D341Med (cell line): ENCODE measurements at places on chromosomes 7 and 10.

GRCh38 chr10:29699621-29700020, 64.8 kb upstream of the SVIL start:
- no peak for DNase-seq

DNA sequence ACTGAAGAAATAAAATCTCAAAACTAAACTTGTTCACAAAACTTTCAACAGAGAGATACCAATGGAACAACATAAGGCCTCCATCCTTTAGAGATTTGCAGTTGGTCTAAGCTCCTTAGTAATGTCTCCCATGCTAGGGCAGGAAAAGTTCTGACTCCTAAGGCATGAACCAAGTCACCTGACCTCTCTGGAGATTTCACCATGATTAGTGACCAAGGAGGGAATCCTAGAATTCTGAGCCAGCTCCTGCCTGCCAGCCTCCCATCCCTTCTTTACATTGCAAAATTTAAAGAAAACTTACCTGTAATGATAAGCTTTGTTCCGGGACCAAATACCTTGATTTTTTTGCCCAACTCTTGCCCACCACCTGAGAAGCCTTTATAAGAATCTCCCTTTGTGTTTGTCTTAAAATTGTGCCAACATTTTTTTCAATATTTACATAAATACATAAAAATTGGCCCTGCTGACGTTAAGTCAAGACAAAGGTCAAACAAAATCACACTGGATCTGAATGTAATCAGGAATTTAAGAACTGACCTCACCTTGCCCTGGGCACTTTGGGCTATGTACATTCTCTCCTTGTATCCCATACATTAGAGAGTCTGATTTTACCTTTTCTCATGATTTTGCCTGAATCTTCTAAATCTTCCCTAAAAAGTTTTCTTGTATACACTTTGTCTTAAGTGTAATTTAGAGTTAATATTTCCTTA, at the start of gene TARP:
Gene TARP (minus strand): TSS at position 351 of the 710 bp plus-strand sequence.
- no peak for DNase-seq

DNA sequence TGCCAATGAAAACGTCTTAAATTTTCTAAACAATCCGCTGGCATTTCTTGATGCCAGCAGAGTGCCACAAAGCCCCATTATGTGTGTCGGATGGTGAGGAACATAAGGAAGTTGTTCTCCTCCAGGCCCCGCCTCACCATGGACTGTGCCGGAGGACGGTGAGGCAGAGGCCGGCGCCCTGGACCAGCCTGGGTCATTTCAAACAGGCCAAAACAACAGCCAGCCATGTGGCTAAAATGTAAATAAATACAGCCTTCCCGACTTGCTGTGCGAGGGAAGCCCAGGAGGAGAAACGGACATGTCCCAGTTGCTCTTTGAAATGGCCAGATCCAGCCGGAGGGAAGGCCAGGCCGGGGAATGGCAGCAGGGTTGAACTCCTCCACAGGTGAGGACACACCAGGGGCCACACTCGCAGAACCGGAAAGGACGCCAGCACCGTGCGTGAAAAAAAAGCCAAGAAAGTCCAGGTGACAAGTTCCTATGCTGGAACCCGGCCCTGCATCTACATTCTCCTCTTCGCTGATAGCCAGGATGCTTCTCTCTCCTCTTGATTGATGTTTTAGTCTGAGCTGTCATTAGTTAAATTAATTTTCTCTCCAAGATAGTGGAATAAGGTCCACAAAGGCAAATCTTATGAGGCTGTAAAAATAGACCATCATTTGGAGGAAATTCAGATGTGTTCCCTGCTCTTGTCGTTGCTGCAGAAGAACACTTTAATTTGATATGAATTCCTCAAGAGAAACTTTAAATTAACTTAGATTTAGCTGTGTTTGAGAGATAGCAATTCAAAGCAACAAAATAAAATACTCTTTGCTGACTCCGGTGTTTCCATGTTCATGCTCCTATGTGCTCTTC, 64.6 kb downstream of the EBF3 start:
- DNase-seq: no peak

DNA sequence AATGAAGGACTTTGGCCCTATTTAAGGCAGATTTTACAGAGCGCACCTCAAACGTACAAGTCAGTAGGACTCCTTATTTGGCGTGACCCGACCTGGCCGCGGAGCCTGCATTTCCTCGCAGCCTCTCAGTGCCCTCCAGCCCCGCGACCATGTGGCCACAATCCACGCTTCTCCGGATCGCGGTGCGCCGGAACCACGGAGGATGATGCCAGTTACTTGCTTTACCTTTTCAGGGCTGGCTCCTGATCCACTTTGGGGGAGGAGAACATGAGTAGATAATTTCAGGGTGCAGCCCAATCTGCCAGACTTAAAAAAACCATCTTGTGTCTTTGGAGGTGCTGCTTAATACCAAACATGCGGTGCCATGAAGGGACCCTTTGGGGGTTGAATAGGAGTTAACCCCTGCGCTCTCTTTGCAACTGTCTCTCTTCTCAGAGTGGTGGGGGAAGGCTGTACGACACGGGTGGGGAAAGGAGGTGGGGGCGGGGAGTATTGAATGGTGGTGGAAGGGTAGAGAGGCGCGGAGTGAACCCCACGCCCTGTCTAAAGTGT, 1.5 kb downstream of the FRAT1 start:
- DNase-seq: no peak

- DNase-seq: peak; percentile 56
These were observed 16.0 kb downstream of the MYOZ1 start for GRCh38 chr10:73625004-73625883.

DNA sequence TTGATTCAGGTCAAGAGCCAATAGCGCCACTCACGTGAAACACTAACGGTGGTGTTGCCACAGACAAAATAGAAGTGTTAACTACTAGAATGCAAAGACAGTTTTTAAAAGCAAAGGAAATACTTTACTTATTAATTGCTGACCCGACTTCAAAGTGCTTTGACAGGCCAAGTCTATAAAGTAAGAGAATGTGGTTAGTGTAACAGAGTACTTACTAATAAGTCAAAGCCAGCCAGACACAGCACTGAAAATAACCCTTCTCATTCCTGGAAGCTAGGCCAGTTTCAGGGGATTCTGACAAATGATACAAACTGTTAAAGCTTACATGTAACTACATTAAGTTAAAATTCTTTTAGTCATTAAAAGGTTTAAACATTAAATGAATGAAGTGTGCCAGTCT, 50.3 kb downstream of the ENO4 start:
- DNase-seq: no peak

GRCh38 chr10:112695539-112695938, 248.5 kb downstream of the VTI1A start:
- DNase-seq: no peak

- DNase-seq: no peak
These were observed 280.4 kb downstream of the CELF2 start for GRCh38 chr10:11298116-11298515.

DNA sequence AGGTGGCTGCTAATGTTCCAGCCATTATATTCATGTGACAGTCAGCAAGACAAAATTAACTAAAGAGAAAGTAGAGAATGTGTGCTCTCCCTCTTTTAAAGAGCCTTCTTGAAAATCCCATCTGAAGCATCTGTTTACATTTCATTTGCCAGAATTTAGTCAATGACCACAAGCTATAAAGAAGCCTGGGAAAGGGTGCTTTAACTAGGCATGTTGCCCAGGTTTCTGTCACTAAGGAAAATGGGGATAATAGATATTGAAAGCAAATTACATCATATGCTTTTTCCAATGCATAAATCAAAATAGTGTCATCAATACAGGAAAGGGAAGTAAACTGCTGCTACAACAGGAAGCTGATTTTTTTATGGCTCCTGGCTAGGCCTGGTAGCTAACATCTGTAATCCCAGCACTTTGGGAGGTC, 67.7 kb downstream of the ELAPOR2 start:
- no peak for DNase-seq

DNA sequence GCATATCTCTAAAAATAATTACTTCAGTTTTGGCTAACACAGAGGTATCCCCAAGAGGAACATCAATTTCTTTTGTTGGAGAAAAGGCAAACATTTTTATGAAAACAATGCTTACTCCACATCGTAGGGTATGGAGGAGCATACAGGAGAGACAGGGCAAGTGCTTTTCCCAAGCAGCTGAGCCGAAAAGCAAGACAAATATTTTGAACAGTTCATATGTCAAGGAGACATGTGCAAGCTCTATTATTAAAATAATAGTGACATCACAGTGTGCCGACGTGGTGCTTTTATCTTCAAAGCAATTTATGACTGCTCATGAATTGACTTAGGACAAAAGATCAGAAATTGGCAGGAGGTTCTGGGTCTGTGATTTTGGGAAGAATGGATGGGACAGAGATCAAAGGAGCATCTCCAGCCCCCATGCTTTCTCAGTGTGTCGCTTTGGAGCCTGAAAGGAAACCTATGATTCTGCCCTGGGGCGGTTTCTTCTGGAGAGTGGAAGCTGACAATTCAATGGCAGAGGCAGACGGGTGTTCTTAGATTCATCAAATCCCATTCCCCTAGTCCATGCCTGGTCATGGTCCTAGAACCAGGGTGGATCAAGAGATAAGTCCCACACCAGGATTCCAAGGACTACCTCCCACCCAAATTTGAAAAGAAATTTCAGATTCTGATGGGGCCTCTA, 97.1 kb downstream of the JCAD start:
- DNase-seq: no peak

DNA sequence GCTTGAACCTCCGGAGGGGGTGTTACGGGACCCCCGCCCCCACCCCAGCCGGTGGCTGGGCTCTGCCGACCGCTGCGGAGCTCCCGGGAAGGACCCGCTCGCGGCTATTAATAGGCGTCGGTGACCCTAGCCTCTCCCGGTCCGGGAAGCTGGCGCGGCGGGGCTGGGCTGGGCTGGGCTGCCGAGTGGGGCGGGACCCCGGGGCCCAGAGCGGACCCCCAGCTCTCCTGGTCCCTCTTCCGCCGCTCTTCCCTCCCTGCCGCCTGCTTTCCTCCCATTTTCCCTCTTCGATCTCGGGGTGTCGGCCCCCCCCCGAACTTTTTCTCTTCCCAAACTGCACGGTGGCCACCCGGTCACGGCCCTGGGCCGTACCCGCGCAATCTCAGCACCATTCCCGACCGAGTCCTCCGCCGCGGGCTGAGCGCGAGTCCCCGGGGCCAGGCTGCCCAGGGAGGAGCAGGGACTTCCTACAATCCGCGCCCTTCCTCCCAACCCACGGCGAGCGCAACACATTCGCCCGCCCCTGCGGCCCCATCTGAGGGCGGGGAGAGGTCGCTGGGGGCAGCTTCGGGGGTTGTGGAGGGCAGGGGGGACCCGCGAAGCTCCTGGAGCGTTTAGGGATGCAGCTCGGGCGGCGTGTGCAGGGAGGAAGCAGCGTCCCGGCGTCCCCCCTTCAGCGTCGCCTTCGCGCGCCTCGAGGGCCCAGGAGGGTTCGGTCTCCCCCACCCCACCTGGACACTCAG, 3.1 kb upstream of the ELFN1 start:
- peak; percentile 67 for DNase-seq

DNA sequence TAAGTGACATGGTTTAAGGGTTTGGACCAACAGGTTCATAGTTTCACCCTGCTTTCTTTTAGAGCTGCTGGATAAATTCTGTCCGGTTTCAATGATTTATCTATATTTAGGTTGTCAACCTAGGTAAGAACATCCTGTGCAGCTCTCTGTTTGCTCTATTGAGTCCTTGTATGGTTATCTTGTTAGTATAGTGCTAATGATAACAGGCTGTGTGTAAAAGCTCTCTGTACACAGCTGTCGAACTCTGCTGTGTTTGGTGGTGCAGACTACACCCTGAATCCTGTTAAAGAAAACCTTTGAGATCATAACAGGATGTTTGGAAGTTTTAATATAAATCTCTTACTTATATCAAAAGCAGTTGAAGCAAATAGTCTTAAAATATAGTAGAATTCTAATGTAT, 219.2 kb downstream of the SDK1 start:
- no peak for DNase-seq

GRCh38 chr7:21108182-21108581, 319.7 kb upstream of the SP4 start:
- DNase-seq: no peak

- DNase-seq: no peak
These were observed 75.8 kb downstream of the MPLKIP start for GRCh38 chr7:40058636-40059035.

DNA sequence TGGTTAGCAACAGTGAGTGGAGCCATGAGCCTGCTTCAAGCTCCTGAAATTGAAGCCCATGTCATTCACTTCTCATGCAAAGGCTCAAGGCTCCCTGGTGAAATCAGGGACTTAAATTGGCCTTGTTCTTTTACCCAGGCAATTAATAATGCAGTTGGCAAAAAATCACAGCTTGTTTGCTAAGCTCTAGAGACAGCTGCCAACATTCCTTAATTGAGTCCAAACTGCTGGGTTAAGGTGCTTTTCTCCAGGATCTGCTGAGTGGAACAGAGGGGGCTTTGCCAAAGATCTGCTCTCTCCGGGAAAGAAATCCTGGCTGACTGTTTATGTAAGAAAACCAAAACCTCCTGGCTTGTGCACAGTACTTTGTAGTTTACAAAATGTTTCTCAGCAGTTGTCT, 257.6 kb upstream of the GHITM start:
- DNase-seq: peak; percentile 48

DNA sequence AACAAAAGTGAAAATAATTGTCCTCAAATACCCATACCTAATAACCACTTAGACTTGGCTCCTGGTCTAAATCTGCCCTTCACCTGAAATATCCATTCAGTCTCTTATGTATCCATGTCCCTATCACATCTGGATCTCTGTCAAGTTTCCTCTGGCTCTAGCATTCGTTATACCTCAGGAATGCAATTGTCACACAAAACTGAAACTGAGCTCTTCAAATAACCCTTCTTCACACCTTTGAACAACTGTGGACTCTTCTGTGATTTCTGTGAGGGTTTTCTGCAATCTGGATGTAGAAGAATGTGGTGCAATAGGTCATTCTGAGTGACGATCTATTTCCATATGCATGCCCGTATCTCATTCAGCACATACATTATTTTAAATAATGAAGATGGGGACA, 53.5 kb upstream of the FGL2 start:
- no peak for DNase-seq

DNA sequence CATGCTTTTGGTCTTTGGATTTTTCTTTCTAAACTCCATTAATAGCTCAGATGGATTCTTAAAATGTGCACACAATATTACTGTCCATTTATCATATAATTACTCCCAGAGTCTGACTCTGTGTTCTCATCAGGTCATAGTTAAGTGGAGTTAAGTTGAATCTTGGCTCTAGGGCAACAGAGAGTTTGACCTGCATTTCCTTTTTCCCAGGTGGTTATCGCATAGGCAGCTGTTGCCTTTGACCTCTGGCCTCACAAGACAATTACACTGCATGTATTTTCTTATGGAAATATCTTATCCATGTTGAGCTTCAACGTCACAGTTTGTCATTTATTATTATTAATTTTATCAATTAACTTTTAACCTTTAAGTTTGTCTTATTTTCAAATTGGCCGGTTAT, 237.5 kb upstream of the HGF start:
- no peak for DNase-seq

GRCh38 chr7:44633254-44634186, 27.1 kb downstream of the OGDH start:
- DNase-seq: no peak

DNA sequence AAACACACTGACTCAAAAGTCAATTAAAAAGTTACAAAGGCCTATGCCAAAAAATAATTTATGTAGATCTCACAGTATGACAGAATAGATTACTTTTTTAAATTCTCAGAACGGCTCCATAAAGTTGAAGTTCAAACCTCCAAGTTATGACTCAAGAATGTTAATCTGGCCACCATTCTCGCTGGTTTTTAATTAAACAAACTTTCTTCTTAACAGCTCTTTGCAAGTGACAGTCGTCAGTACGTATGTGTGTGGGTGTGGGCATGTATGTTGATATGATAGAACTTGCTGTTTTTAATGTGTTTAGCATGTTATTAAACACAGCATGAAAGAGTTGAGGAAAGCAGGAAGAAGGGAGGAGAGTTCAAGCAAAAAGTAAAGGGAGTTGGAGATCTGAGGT, 18.5 kb downstream of the PRKCQ start:
- no peak for DNase-seq

- DNase-seq: no peak
These were observed 23.5 kb upstream of the GPR146 start for GRCh38 chr7:1020849-1021251.
